ENCODE measurements at places on chromosomes 7 and 10.

GRCh38 chr10:126804396-126804795, 100.8 kb upstream of the DOCK1 start:
- DNase-seq = no peak

DNA sequence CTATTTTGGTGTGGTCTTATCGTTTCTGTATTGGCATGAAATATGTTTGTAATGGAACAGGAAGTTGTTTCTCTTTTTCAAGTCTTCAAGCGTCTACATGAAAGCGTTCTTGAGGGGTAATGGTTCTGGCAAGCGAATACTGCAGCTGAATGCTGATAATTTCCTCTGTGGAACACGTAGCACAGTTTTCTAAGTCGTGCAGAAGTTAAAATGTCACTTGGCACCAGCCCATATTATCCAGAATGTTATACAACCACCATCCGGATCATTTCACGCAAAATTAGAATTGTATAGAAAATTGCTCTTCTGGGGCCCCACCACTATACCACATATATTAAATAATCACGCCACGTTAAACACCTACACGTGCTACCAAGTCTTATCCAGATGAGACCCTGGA, 354.3 kb downstream of the CALN1 start:
- DNase-seq = no peak

DNA sequence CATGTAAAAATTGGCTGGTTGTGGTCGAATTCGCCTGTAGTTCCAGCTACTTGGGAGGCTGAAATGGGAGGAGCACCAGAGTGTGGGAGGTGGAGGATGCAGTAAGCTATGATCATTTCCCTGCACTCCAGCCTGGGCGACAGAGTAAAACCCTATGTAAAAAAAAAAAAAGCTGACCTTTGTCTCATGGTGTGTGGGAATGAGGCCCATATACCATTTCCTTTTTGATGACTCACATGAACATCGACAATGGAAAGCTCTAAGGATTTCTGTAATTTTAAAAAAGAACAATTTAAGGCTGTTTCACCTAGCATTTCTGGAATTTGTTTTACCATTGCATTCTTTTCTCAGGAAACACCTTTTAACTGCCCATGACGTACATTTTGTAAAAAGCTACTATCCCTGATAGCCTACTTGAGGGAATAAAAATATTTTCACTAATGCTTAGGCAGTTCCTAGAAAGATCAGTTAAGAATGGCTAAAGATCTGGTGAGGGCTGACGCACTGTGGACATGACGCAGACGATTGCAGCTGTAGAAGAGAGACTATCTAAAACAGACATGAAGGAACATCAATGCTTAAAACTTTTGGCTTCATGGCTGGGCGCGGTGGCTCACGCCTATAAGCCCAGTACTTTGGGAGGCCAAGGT, 400.6 kb upstream of the IGFBP3 start:
- no peak for DNase-seq

DNA sequence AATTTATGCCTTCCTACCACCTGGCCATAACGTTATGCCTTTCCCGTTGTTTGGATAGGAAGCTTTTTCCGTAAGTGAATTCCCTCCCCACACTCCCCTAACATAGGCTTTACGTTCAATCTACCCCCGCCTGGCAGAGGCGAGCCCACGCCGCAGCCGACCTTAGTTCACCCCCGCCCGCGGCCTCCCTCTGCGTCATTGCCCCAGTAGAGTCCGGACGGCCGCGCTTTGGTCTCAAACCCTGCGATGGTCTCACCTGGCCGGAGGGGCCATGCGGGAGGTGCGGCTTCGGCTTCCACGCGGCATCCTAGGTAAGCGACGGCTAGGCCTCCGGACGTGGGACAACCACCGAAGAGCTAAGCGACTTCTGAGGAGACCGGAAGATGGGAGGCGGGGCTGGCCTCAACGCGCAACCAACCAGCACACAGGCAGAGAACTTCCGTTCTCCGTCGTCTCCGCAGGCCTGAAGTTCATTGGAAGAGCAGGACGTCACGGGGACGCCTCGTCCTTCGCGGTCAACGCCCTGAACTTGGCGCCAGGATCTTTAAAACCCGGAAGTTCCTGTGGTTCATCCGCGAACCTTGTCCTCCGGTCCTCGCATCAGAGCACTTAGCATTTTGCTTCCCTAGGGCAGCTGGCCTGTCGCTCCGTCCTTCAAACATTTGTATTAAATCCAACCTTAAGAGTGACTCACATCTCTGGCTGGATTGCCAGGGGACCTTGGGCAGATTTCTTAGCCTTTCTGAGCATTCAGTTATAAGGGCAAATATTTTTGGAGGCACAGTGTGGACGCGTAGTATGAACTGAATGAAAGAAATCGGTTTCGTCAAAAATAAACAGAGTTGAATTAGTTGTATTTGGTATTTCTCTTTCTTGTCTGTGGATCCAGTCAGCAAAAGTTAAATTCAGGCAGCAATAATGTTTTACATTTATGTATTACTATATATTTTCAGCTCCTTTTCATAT, at the start of gene CHCHD2:
CHCHD2 (minus strand) TSS at position 369 of the 966 bp plus-strand sequence; CDS start at position 306, 63 bp downstream.
- DNase-seq = peak; percentile 97

GRCh38 chr10:112361951-112362751, 11.8 kb upstream of the ACSL5 start:
- no peak for DNase-seq

DNA sequence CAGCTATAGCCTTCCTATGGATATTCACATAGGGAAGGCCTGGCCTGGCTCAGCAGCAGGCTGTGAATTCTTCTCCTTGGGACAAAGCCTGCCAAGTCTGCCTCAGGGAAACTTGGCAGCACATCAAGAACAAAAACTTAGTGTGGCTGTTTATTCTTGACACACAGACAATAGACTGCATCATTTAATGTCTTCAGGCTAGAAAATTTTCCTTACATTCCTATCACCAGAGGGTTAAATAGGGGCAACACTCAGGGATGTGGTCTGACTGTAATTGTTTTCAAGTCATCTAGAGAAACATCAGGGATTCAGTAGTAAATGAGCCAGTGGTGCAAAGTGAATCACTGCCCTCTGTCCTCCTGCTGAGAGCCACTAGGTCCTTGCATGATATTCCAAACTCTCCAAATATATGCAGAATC, 137.3 kb downstream of the SEMA3C start:
- DNase-seq = peak; percentile 55

DNA sequence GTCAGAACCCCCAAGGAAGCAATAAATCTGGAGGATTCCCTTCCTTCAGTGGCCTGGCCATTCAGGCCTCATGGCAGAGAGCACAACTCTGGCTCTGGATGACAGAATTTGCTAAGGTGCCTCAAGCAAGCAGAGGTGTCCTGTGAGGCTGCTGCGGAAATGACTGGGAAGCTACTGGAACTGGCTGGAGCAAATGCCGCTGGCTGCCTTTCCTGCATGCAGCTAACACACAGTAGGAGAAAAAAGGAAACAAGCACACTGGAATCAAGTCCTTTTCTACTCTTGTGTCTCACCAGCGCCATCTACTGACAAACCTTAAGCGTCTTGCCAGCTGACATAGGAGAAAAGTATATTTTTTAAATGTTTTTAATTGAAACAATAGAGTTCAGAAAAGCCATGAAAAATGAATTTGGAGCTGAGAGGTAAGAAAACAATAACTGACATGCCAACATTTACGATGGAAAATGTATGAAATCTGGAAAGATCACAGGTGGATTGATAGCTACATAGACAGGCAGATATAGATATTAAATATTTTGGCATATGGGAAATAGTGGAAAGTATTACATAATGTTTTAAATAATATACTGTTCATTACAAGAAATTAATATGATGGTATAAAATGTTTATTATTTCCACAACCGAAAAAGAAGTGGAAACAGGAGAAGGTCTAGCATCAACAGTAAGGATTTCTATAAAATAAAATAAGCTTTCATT, 951.6 kb downstream of the ANKRD7 start:
- DNase-seq = no peak

- peak; percentile 19 for DNase-seq
Observed at GRCh38 chr10:122033224-122033926, 44.4 kb downstream of the TACC2 start.

GRCh38 chr7:143492043-143492471, 14.4 kb downstream of the TAS2R41 start:
- no peak for DNase-seq

DNA sequence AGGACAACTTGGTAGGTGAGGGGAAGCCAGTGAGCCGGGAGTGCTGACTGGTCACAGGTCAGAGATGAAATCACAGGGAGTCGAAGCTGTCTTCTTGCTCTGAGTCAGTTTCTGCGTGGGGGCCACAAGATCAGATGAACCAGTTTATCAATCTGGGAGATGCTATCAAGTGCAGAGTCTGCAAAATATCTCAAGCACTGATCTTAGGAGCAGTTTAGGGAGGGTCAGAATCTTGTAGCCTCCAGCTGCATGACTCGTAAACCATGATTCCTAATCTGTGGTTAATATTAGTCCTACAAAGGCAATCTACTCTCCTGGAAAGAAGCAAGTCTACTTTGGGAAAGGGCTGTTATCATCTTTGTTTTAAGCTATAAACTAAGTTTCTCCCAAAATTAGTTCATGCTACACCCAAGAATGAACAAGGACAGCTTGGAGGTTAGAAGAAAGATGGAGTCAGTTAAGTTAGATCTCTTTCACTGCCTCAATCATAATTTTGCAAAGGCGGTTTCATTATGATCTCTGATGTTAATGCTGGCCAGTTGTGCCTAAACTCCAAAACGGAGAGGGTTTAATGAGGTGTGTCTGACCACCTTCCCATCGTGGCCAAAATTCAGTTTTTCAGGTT, 8.4 kb upstream of the LMOD2 start:
- DNase-seq = no peak

- peak; percentile 28 for DNase-seq
Observed at GRCh38 chr10:624605-625332, 64.7 kb downstream of the DIP2C start.

GRCh38 chr10:50605269-50605950, 18.3 kb downstream of the SGMS1 start:
- peak; percentile 74 for DNase-seq

- DNase-seq = no peak
Observed at GRCh38 chr10:87632454-87632853, 27.2 kb upstream of the PAPSS2 start.

GRCh38 chr7:50745336-50745735, 37.4 kb downstream of the GRB10 start:
- no peak for DNase-seq

- DNase-seq = no peak
Observed at GRCh38 chr7:47452295-47452694, 129.6 kb downstream of the TNS3 start.

DNA sequence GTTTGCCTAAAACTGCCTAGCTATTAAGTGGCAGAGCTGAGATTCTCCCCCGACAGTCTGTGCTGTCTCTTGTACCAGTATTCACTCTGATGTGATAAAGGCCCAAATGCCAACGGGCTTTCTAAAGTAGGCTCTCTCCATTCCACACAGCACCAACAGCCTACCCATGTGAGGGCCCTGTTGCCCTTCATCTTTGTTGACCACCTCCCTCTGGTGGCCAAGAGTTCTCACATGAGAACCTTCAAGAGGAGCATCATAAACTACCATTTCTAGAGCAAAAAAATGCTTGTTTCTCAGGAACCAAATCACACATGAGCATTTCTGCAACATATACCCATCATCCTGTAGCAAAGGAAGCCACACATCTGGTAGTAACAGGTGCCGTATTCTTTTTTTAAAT, 185.8 kb downstream of the GRM8 start:
- DNase-seq = no peak

- no peak for DNase-seq
Observed at GRCh38 chr10:35074266-35074665, 15.9 kb downstream of the CUL2 start.

- no peak for DNase-seq
Observed at GRCh38 chr10:86048571-86048970, 318.0 kb downstream of the GRID1 start.

GRCh38 chr7:157437519-157438061, 100.8 kb downstream of the DNAJB6 start:
- no peak for DNase-seq

- no peak for DNase-seq
Observed at GRCh38 chr10:78937393-78937792, 131.4 kb upstream of the ZMIZ1 start.

DNA sequence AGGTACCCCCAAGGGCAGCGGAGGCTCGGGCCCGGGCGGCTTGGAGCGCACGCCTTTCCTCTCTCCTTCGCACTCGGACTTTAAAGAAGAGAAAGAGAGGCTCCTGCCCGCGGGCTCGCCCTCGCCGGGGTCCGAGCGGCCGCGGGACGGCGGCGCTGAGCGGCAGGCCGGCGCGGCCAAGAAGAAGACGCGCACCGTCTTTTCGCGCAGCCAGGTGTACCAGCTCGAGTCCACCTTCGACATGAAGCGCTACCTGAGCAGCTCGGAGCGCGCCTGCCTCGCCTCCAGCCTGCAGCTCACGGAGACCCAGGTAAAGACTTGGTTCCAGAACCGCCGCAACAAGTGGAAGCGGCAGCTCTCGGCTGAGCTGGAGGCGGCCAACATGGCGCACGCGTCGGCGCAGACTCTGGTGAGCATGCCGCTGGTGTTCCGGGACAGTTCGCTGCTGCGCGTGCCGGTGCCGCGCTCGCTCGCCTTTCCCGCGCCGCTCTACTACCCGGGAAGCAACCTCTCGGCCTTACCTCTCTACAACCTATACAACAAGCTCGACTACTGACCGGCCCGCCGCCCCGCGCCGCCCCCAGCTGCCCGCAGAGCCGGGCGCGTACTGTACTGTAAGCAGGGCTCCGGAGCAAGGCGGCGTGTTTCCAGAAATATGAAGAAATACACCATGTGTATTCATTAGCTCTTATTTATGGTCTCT, 1.8 kb downstream of the HMX2 start:
- DNase-seq = peak; percentile 11

GRCh38 chr7:79290841-79291497, 162.5 kb downstream of the MAGI2 start:
- DNase-seq = no peak

- DNase-seq = no peak
Observed at GRCh38 chr10:25683344-25683743, 250.7 kb upstream of the MYO3A start.

GRCh38 chr7:114217026-114217806, 197.4 kb upstream of the FOXP2 start:
- DNase-seq = no peak

- no peak for DNase-seq
Observed at GRCh38 chr7:6026820-6027311, 4.3 kb upstream of the ANKRD61 start.

DNA sequence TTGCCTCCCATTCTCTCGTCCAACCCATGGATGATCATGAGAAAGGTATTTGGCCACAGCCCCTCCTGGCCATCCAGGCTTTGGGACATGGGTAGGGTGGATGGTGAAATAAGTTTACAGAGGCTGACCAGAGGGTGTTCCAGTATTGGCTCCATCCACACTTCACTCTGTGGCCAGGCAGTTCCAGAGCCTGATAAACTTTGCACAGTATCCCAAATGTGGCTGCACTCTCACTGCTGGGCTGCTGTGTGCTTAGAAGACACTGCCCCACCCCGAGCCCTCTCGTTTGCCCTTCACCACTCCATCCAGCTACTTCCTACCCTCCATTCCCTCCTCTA, 72.0 kb upstream of the ZMIZ1 start:
- DNase-seq = no peak

- DNase-seq = peak; percentile 12
Observed at GRCh38 chr7:42831718-42832522, 80.0 kb downstream of the C7orf25 start.

- DNase-seq = no peak
Observed at GRCh38 chr7:104629408-104629807, 301.0 kb downstream of the LHFPL3 start.
